NCI-H226 (cell line): ENCODE measurements at places on chromosomes 7 and 10.

DNA sequence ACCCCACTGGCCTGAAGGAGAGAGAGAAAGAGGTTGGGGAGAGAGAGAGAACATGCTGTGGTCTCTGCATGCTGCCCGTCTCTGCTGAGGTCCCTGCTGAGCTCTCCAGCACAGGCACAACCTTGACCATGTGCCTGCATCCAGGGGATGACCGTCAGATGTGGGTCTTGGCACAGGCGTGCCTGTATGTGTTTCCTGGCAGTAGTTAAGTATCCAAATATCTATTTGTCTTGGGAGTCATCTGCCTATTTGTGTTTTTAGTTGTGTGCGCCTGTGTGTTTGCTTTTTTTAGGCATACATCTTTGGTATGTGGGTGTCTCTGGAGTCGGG is 1.9 kb upstream of the UNC5B start:
- no peak for DNase-seq

GRCh38 chr10:14327527-14327926 is 3.2 kb downstream of the FRMD4A start:
- peak; percentile 5 for DNase-seq

DNA sequence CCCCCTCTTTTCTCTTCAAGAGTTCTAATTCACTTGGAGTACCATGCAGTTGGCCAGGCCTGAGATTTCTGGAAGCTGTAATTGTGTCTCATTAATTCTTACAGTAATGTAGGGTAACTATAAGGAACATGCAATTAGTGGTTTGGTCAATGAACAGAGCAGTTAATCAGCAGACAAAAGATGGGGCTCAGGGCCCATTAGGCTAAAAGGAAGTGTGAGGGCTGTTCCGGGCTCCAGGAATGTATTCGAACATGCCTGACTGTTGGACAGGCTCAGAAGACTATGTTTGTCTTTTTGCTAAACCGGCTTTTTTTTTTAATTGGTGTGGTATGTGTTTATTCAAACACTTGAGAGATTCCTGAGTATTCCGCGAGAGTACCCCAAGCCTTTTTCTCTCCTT is 42.5 kb upstream of the FZD8 start:
- no peak for DNase-seq

DNA sequence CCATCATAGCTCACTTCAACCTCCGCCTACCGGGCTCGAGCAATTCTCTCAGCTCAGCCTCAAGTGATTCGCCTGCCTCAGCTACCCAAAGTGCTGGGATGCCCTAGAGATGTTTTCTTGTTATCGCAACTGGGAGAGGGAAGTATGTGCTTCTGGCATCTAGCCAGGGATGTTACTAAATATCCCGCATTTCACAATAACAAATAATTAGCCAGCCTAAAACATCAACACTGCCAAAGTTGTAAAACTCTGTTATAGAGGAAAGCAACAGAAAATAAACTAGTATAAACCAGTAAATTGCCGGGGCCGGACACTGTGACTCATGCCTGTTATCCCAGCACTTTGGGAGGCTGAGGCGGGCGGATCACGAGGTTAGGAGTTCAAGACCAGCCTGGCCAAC is 7.2 kb downstream of the INA start:
- peak; percentile 71 for DNase-seq

DNA sequence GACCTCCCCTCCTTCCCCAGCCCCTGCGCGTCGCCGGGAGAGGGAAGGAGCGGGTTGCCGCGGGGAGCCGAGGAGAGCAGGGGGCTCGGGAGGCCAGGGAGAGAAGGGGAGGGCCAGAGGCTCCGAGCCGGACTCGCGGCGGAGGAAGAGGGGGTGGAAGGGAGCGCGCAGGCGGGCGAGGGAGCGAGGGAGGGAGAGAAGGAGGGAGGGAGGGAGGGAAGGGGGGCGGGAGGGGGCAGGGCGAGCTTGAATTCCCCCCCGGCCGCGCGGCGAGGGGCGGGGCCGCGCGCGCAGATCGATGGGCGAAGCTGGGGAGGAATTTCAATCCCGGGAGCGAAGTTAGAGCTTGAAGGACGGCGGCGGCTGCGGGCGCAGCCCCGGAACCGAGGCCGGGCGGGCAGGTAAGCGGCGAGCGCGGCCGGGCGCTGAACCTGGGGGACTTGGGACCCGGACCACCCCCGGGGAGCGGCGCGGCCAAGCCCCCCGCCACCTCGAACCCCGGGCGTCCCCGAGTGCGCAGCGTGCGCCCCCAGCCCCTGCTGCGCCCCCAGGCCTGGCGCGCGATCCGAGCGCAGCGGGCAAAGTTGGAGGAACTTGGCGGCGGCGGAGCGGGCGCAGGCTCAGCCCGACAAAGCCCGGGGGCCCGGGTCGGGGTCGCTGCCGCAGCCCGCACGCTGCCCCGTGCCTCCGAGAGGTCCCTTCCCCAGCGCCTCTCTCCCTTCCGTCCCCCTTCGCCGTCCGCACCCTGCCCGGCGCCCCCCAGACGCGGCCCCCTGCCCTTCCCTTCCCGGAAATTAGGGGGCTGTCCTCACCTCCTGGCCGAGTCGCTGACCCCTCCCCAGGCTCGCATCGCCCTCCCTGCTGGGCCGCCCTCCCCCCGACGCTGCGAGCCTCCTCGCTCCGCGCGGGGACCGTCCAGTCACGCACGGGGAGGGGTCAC is at the start of gene ELFN1:
ELFN1 (plus strand) TSS at position 324 of the 940 bp plus-strand sequence. CDS start 74,320 bp downstream, outside the sequence.
- peak; percentile 86 for DNase-seq

GRCh38 chr10:109454691-109455090 is 468.6 kb downstream of the XPNPEP1 start:
- DNase-seq: no peak

DNA sequence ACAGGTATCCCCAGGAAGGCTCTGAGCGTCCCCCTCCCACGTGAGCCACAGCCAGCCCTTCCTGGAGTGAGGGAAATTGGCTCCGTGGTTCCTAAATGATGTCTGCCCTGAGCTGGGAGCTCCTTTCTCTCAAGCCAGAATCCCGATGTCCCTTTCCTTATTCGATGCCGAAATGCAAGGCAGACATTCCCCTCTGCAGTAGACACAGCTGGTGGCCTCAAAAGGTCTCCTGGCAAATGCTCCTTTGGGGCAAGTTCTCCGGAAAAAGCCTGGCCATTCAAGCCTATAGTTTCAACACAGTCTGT is 98.9 kb downstream of the HIP1 start:
- no peak for DNase-seq

- DNase-seq: no peak
These were observed 975 bp downstream of the CNTNAP2 start for GRCh38 chr7:146117576-146117975.

DNA sequence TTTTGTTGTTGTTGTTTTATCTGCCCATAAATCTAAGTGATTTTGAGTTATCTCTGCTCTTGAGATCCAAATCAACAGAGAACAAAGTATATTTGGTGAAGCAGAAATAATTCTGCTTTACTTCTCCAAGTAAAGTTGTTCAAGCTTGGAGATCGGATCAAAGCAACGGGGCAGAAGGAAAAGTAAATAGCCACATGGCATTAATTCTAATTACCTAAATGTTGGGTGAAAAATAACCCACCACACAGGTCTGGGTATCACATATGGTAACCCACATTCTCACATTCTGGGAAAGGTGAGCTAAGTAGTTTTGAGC is 3.1 kb downstream of the NRP1 start:
- no peak for DNase-seq

DNA sequence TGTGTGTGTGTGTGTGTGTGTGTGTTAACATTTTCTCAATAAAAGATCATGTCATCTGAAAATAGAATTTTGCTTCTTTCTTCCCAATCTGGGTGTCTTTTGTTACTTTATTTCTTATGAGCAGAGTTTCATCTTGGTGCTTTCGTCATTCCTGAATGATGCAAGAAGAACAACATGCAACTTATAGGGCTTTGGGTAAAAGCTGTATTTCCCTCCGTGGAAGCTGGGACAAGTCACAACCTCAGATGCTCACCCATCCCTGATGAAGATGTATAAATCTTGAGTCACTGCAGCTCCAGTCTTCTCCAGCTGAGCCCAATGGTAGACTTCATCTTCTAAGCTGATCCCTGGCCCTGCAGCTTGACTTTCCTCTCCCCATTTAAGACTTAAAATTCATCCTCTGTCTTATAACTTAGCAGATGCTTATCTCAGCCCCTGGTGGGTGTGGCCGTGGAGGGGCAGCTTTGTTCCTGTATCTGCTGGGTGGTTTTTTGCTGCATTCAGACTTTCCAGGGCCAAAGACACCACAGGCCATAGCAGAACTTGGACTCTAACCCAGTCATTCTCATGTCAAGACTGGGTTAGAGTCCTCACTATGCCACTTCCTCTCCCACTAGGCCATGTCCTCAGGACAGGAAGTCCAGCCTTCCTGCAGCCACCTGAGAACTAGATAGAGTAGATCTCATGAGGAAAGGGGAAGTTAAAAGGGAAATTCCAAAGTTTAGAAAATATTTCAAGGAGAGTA is 356.4 kb downstream of the TNS3 start:
- DNase-seq: no peak

- DNase-seq: no peak
These were observed 39.8 kb downstream of the MET start for GRCh38 chr7:116711790-116712189.

- no peak for DNase-seq
These were observed 1.4 kb downstream of the RAB11FIP2 start for GRCh38 chr10:118045158-118045836.
